Fibroblast of skin of left biceps (primary cell): ENCODE measurements at places on chromosomes 1 and 21.

- DNase-seq = no peak
Observed at GRCh38 chr1:5393603-5394002, 598.6 kb downstream of the NPHP4 start.

- no peak for DNase-seq
Observed at GRCh38 chr1:163866564-163866963, 544.8 kb downstream of the NUF2 start.

DNA sequence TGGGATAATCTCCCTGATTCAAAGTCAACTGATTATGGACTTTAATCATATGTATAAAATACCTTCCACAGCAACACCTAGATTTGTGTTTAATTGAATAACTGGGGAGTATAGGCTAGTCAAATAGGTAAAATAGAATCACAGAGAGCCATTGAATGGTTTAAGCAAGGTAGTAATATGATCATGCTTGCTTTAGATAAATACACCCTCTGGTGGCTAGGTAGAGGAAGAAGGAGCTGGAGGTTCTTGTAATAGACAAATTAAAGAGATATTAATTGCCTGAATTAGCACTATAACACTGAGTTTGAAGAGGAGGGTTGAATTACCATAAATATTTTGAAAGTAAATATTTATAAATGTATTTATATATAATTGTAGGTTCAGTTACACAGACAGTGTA lies 40.3 kb downstream of the DIRAS3 start:
- no peak for DNase-seq

DNA sequence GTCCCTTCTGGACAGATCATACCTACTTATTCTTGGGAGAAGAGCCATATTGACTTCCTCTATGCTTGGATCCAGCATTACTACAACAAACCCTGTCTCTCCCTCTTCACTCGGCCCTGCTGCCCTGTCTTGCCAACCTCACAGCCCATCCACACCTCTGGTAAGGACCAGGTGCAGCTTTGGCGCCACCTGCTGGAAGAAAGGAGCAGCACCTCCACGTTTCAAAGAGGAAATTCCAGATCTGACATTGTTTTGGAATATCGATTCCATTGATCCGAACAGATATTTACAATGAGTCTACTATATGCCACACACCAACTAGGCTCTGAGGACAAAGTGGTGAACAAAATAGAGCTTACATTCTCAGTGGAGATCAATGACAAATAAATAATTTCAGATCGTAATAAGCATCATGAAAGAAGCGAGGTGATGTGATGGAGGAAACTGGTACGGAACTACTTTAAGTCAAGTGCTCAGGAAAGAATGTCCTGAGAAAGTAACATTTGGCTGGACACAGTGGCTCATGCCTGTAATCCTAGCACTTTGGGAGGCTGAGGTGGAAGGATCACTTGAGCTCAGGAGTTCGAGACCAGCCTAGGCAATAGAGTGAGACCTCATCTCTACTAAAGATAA lies 18.7 kb downstream of the MFSD2A start:
- DNase-seq = peak; percentile 13

GRCh38 chr1:150165622-150166612 lies 16.2 kb downstream of the PLEKHO1 start:
- DNase-seq = no peak

DNA sequence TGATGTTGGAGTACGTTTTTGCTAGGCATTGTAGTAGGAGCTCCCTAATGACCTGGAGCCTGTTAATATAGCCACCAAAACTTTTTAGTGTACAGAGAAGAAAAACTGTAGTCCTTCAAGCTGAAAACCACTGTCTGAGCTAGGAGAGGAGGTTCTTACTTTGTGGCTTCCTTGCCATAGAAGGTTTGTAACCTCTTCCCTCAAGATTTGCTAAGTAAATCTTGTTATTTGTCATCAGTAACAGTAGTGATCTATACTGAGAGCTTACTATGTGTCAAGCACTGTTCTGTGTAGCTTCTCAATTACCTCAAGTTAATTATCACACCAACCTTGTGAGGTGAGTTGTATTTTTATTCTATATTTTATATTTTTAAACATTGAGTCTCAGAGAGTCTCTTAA lies 21.2 kb upstream of the LRRC8C start:
- no peak for DNase-seq
